SW 1271 (cell line): ENCODE measurements at places on chromosomes 13 and 19.

- no peak for DNase-seq
Measured at GRCh38 chr13:24213932-24214331, 53.4 kb downstream of the SPATA13 start.

DNA sequence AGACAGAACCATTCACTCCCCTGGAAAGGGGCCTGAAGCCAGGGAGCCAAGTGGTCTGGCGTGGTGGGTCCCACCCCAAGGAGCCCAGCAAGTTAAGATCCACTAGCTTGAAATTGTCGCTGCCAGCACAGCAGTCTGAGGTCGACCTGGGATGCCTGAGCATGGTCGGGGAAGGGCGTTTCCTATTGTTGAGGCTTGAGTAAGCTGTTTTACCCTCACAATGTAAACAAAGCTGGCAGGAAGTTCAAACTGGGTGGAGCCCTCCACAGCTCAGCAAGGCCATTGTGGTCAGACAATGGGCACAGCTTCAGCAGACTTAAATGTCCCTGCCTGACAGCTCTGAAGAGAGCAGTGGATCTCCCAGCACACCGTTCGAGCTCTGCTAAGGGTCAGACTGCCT is 195.6 kb upstream of the DACH1 start:
- DNase-seq: peak; percentile 11

DNA sequence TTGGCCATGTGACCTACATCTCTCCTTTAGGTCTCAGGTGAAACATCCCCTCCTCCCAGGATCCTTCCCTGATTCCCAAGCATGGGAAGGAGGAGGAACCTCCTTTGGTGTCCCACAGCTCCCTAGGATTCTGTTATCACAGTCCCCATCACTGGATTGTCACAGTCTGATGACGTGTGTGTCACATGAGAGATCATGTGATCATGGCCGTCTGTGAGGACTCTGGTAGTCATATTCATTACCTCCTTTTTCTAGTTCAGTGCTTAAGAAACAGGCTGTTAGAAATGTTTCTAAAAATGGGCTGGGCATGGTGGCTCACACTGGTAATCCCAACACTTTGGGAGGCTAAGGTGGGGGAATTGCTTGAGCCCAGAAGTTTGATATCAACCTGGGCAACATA is 3.0 kb downstream of the DHX34 start:
- no peak for DNase-seq

GRCh38 chr19:2555422-2556220 is 79.7 kb downstream of the GADD45B start:
- DNase-seq: no peak

- DNase-seq: no peak
Measured at GRCh38 chr13:49292742-49293486, 45.2 kb downstream of the CDADC1 start.

GRCh38 chr13:48493066-48493765 is 39.7 kb downstream of the RCBTB2 start:
- no peak for DNase-seq

DNA sequence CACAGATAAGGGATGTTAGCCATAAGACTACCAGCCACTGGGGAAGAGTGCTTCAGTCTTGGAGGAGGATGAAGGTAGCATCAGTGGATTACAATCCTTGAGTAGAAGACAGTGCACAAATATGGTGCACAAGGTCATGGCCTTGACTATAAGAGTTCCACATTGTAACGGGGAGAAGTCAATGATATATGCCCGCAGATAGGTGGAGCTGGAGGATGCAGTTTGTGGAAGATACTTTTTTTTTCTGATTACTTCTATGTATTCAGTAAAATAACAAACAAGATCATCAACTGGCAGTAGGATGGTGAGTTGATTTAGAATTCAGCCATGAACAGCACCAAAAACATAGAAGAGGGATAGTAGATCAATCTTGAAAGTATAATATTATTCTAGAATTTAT is 926.8 kb upstream of the MIR17HG start:
- no peak for DNase-seq

DNA sequence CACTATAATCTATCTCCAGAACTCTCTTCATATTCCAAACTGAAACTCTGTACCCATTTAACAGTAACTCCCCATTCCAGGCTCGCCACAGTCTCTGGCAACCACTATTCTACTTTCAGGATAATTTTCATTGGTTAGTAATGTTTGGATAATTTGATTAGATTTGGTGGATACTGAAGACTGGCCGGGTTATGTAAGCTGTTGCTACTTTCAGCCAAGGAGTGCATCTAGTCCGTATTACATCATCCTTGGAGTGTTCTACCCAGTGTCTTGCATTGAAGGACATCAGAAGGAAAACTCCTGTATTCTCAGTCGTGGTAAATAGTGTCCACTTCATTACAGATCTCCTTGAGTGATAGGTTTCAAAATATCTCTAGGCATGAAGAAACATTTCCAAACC is 60.5 kb downstream of the PCCA start:
- DNase-seq: no peak

GRCh38 chr13:72545030-72545719 is 182.3 kb downstream of the MZT1 start:
- no peak for DNase-seq

DNA sequence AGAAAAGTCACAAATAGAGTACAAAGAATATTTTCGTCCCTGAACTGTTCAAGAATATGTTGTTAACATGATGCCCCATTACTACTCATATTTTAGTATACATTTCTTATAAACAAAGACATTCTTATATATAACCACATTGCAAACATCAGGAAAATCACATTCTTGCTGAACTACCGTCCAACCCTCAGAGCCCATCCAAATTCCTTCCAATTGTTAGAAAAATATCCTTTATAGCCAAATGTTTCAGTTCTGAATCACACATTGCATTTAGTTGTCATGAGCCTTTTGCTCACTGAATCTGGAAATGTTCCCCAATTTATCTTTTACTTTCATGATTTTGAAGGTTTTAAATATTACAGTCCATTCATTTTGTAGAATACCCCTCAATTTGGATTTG is 467.8 kb upstream of the ARGLU1 start:
- no peak for DNase-seq

- no peak for DNase-seq
Measured at GRCh38 chr19:10372690-10373089, 7.7 kb downstream of the TYK2 start.

DNA sequence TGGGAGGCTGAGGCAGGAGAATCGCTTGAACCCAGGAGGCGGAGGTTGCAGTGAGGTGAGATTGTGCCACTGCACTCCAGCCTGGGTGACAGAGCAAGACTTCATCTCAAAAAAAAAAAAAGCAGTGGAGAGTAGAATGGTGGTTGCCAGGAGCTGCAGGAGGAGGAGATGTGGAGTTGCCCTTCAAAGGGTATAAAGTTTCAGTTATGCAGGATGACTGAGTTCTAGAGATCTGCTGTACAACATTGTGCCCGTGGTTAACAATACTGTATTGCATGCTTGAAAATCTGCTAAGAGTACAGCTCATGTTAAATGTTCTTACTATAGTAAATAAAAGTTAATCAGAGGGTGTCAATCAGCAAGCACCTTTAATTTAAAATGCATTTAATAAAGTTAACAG is 28.4 kb upstream of the LATS2 start:
- no peak for DNase-seq

DNA sequence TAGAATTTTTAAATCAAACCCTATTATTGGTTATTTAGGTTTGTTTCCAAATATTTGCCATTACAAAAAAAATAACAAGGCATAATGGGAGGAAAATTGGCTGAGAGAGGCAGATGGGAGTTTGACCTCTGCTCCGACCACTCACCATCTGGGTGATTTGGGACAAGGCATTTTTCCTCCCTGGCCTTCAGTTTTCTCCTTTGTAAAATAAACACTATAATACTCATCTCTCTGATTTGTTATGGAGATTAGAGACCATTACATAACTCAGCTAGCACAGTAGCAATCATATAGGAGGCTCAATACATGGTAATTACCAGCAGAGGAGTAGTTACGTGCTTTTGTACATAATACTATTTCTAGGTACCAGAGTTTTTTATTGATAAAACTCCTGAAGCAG is 70.2 kb upstream of the STK24 start:
- DNase-seq: no peak

DNA sequence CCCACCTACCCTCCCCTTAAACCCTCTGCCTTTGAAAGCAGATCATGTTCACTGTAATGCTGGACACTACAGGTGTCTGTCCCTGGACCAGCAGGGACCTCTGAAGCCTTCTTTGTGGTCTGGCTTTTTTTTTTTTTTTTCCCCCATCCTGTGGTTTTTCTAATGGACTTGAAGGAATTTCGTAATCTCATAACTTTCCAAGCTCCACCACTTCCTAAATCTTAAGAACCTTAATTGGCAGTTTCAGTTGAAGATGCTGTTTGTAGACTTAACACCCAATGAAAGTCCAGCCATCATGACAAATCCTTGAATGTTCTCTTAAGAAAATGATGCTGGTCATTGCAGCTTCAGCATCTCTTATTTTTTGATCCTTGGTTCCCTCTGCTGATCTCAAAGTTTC is 45.0 kb upstream of the LRCH1 start:
- no peak for DNase-seq

DNA sequence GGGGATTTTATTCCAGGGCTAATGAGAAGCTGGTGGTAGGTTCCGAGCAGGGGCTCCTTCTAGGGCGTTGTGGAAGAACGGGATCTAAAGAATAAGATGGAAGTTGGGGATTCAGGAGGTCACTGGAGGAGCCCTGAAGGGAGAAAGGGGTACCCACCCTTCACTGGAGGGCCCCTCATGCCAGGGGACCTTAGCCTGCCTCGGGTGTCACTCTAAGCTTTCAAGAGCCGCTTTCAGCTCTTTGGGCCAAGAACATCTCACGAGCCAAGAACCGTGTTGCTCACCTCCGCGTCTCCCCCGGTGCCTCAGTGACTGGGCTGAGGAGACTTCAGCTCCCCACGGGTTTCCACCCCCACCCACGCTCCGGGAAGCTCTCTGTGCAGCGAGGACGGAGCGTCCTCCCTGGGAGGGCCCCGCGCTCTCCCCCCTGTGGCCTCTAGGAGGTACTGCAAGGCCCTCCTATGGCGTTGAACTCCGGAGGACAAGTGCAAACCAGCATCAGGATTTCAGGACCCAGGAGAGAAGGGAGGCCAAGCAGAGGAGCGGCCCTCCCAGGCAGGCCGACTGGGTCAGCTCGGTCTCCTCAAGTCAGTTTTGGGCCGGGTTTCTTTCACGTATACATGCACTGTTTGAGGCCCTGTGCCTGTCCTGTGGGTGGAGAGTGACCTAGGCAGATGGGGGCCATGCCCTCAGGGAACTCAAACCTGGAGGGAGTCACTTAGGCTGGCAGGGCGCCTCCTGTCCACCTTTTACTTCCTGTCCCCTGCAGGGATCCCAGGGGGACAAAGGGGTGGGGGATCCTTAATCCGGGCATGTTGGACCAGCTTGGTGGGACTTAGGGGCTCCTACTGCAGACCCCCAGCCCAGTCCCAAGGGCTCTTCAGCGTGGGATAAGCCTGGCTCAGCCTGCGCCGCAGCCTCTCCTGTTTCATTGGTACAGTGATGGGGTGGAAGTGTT is 5.1 kb upstream of the KRTDAP start:
- DNase-seq: peak; percentile 40

DNA sequence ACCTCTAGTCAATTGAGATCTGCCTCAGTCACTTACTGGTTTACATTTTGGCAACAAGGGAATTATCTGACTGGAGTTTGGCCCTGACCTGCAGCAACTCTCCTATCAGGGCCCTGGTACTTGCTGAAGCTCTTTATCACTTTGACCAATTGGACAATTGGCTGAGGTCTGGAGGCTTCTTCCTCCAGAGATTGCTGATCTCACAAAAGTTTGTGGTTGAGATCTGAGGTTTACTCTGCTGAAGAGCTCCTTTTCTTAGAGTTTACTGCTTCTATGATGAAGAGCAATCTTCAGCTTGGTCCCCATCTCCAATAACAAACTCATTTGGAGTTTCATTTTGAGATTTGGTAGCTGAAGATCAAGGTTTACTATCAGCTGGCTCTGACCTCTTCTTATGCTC is 276.9 kb upstream of the SGCG start:
- no peak for DNase-seq

GRCh38 chr13:39037410-39037879 is 444 bp downstream of the PROSER1 start:
- no peak for DNase-seq

- DNase-seq: no peak
Measured at GRCh38 chr19:1474765-1475351, 4.2 kb downstream of the C19orf25 start.

DNA sequence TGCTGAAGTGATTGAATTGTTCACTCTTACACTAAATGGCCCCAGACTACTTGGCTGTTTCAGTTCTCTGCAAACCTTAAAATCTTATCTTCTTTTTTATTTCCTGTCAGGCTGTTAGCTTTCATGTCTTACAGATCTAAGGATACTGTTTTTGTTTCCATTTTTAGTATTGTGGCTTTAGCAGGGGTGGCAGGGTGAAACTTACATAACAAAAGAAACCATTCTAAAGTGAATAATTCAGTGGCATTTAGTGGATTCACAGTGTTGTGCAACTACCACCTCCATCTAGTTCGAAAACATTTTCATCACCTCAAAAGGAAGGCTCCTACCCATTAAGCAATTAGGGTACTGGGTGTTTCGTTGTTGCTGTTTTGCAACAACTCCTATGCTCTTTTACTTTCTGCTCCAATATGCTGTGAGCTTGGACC is 19.8 kb downstream of the TMEM272 start:
- DNase-seq: no peak

DNA sequence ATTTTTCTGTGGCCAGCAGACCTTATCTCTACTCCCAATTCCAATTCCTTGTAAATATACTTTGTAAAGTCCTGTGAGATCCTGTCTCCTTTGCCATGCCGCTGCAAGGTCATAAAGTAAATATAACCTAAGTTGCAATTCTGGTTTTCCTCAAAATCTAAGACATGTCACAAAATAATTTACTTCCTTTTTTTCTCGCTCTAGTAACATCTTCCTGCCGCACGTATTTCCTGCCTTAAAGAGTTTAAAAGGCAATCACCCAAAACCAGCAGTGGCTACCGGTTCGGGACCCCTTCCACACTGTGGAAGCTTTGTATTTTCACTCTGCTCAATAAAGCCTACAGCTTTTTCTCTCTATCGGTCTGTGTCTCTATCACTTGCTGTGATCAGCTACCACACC is 832.0 kb upstream of the SLITRK5 start:
- DNase-seq: no peak

GRCh38 chr13:112062571-112063570 is 4.1 kb upstream of the SOX1 start:
- DNase-seq: no peak

DNA sequence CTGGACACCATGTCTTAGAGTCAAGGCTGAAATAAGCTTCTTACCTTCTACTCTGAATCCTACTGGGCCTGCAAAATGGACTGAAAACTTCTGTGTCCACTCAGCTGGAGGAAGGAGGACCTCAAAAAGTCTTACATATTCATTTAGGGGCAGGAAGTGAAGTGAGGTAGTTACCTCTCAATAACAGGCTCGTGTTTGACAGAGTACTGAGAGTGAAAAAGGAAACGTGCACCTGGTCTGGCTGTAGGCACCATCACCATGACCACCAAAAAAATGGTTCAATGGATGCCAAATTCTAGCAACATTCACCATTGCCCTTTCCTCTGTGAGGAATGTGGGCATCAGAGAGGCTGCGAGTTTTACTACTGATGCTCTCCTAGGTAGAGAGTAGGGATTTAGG is 176.2 kb downstream of the RFC3 start:
- no peak for DNase-seq

GRCh38 chr13:19650742-19651141 is 17.3 kb downstream of the MPHOSPH8 start:
- no peak for DNase-seq

GRCh38 chr13:105083992-105084391 is 1451.5 kb downstream of the EFNB2 start:
- DNase-seq: no peak

- DNase-seq: no peak
Measured at GRCh38 chr19:38425810-38426466, at the start of gene RASGRP4. RASGRP4 (minus strand) TSS chr19:38426219; CDS start chr19:38426091, 128 bp downstream.
